ENCODE measurements at places on chromosomes 16 and 17.

- no peak for DNase-seq
Measured at GRCh38 chr16:25586826-25587225, 104.9 kb upstream of the HS3ST4 start.

DNA sequence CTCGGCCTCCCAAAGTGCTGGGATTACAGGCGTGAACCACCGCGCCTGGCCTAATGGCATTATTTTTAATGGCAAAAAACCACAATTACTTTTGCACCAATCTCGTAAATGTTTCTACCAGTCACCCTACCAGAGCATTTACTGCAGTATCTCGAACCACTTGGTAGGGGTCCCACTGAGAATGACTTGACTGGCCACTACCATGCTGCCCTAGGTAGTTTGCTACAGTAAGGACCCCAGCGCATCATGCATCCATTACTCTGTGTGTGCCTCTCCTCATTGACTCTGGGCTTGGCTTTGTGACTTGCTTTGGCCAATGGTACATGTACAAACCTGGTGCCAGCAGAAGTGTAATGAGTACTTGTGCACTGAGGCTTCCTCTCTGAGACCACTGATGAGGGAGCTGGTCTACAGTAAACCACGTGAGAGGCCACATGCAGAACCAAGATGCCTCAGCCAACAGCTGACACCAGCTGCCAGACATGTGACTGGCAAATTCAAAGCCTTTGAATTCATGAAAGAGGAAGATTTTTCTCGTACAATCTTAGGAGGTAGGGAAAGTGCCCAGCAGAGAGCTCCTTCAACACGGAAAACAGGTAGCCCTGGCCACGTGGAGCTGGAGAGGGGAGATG, 421.7 kb upstream of the C16orf82 start:
- DNase-seq = no peak

DNA sequence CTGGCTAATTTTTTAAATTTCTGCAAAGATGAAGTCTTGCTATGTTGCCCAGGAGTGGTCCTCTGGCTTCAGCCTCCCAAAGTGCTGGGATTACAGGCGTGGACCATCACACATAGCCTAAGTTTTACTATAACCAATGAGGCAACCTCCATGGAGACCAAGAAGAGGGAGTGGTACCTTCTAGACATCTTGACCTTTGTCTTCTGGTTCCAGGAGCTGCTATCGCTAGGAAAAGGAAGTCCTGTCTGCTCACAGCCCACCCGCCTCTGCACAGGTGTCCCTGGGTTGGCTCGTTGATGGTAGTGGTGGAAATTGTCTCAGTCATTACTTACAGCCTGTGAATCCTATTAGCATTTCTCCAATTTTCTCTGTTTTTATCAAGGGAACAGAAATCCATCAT, 169.7 kb downstream of the PRKCA start:
- no peak for DNase-seq

DNA sequence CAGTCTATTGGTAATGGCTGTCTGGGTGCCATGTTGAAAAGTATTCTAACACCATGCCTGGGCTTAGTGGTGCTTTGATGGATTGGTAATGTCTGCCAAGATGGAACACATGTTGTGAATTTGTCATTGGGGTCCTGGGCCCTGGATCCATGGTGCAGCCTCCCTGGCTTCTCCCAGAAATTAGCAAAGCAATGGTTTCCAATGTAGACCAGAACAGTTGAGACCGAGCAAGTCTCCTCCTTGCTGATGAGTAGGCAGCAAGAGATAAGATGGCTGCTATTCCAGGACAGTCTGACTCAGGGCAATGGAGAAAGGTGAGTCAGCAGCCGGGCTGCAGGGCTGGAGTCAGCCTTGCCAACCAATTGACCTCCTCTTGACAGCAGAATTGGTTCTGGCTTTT, 30.8 kb downstream of the GPR139 start:
- DNase-seq = no peak

- peak; percentile 26 for DNase-seq
Measured at GRCh38 chr17:68734931-68735330, 133.8 kb upstream of the FAM20A start.

GRCh38 chr16:11966173-11966572, 1.2 kb downstream of the TNFRSF17 start:
- no peak for DNase-seq

Data from skin of body (tissue), 3 donors.